ENCODE measurements at places on chromosomes 4 and X.
A peak's percentile ranks its signal among the peaks of the same experiment; 100 is the strongest.

DNA sequence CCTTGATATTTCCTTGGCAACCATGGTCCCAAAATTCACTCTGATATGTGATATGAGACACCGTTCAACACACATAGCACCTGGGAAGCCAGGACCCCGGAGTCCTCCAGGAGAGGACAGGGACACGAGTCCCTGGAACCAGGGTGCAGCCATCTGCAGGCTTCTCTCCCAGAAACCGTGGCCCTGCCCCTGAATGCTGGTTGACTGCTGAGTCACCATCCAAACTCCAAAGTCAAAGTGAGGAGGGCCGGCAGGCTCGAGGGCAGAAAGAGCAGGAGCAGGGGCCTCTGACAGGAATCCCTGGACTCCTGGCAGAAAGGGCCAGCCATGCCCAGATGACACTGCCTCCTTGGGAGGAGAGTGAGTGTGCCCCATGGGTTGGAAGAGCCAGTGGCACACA is 6.9 kb upstream of the PNMA6A start:
- no peak for DNase-seq

DNA sequence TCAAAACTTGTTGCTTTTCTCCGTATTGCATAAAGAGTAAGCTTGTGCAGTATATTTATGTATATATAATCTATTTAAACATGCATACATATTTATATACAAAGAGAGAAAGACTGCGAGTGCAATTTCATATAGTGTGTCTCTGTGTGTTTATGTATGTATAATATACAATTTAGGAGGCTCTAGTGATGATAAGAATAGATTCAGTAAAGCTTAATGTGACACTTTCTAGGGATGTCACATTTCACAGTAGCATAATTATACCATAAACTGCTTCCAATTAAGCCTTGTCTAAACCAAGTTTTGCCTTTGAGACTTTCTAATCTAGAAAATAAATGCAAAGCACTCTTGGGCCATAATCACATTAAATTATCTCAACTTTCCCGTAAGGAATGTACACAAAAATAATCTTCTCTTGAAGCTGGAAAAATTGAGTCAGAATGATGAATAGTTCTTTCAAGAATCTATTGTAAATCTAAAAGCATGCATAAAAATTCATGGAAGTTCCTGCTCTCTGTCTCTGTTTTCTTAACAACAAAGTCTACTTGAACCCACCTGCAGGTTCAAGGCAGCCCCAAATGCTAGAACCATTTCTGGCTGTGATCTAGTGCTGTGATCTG is 114.1 kb upstream of the NPY2R start:
- DNase-seq: no peak

DNA sequence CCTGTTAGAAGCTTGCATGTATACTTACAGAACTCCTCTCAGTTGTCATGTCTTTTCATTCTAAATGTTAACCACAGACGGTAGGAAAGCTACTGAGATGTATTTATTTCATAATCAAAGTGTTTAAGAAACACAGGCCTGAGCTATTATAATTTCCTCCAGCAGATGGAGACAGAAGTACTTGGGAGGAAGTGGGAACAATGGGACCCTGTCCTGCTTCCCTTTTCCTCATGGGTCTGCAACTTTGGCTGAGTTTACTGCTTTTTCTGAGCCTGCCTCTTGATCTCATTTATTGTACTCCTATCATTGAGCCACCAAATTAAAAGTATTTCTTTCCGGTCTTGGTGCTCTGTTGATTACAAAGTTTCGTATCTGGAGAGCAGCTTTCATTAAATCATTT is 67.7 kb upstream of the SPANXN2 start:
- no peak for DNase-seq

DNA sequence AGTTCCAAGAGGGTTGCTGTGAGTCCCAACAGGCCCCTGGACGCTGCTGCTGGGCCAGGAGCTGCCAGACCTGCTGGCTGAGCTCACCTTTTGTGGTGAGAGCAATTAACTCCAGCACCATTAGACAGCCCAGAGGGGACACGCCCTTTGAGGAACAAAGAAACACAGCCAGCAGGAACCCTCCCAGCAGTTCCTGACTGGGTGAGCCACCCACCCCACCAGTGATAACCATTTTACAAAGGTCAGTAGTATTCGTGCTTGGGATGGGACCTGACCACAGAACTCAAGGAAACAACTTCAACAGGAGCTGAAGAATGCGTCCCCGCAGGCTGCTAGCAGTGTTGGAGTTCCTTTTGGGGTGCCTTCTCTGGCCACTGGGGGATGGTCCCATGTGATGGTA is 38.8 kb upstream of the AFAP1 start:
- DNase-seq: no peak

DNA sequence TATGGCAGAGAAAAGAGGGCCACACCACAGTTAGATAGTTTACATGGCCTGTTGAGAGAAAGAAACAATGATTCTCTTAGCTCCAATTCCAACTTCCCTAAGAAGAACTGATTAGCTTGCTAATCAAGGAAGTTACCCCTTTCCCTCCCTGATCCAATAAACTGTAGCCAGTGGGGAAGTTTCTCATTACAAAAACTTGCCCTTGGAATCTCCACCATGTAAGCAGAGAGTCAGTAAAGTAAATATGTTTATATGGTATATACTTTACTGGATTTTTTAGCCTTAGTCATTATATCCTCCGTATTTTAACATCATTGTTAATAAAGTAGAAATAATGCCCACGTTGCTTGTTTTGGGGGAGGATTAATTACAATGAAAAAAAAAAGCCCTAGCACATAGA is 7.7 kb upstream of the ADGRL3 start:
- DNase-seq: no peak

GRCh38 chr4:10353110-10353509 is 104.1 kb downstream of the ZNF518B start:
- no peak for DNase-seq

DNA sequence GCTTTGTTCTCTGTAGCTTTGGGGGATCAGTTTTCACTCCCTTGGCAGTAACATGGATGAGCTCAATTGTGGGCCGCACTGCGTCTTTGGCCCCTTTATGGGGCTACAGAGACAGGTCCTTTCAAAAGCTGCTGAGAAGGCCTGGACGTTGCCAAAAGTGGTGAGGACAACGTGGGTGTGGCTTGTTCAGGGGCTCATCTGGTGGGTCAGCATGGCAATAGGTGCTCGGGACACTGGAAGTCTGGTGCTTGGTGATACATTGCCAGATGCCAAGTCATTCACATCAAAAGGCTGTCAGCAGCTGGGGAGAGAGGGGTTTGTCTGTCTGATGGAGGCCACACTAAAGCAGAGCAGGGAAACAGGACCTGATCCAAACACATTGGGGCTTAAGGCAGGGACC is 149.8 kb upstream of the EOLA2 start:
- DNase-seq: no peak

DNA sequence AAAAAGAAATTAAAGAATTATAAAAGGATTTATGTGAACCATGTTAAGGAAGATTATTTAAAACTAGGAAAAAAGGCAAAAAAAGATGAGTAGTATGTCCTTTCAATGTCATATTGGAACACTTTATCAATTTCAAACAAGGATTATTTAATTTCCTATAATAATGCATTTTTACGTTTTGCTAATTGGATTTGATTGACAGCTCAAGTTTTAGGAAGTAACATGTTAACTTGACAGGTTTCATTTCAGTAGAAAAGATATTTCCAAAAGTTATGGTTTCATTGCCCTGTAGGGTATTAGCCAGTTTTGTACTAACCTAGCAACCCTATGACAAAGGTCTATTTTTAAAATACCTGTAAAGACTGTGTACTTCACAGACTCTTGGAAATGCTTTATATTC is 379.6 kb upstream of the ZFP42 start:
- no peak for DNase-seq

DNA sequence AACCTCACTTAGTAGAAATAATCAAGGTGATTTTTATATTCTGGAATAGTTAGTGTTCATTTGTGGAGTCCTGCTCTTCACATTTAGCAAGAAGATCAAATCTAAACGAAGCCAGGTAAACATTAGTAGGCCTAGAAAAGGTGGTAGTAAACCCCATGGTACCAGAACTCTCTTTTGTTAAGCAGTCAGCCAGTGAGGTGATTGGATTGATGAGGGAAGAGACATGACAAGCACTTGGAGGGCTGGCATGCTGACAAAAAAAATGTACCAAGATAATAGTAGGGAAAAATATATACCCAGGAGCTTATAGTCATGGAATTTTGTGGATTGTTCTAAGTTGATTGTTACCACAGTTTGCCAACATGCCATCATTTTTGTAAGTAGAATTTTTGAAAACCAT is 163.8 kb downstream of the BANK1 start:
- DNase-seq: no peak

DNA sequence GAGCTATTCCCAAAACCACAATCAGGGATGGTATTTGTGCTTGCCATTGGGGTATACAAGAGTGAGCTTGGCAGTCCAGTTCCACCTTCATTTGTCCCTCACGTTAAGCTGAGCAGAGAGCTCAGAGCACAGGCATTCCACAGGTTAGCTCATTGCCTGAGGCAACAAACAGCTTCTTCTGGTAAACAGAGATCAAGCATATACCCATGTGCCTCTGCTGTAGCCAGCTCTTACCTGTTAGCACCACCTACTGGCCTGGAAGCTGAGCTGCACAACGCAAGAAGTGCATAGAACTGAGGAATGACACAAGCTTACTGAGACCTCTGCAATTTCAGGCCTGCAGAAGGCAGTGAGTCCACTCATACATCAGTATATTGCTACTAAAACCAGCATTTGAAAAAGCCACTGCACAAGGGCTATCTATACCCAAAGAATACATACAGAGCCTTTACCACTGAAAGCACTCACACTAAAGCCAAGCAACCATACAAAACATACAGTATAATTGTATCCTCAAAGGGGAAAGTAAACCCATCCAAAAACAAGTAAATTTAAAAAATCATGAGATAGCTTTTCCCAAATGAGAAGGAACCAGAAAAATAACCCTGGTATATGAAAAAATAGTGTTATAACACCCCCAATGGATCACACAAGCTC is 258.3 kb upstream of the GABRA2 start:
- DNase-seq: peak; percentile 3

GRCh38 chr4:155658681-155659064 is 8.0 kb upstream of the GUCY1A1 start:
- DNase-seq: no peak

DNA sequence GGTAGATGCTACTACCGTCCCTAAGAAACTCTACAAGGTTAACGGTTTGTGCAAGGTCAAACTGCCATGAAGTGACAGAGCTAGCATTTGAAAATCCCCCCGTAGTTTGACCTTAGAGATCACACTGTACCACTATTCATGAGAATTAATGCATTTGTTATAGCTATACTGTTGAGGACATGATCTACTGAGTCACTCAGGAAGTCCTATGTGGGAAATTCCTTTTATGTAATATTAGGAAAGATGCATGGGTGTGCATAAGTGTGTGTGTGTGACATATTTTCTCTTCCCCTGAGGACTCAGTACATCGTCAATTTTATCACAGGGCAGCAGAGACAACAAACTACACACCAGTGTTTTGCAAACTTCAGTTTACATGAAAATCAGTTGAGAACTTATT is 141.1 kb downstream of the FBXW7 start:
- DNase-seq: no peak

DNA sequence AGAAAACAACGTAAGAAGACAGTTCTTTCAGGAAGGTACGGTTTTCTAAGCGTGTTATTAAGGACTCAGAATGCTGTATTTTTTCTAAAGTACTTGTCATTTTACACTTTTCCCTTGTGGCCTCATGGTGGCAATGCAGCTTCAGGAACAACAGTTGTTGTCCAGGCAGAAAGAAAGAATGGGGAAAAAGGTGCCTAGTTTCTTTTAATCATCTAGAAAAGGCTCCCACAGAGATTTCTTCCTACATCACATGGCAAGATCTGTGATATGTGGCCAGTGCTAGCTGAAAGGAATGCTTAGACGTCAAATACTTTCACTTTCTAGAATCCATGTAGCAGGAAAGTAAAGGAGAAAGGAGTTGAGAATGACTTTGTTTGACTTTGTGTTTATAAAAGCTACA is 49.0 kb upstream of the TRAM1L1 start:
- peak; percentile 92 for DNase-seq

- no peak for DNase-seq
These were observed 89.3 kb upstream of the CYLC1 start for GRCh38 chrX:83771664-83772063.

DNA sequence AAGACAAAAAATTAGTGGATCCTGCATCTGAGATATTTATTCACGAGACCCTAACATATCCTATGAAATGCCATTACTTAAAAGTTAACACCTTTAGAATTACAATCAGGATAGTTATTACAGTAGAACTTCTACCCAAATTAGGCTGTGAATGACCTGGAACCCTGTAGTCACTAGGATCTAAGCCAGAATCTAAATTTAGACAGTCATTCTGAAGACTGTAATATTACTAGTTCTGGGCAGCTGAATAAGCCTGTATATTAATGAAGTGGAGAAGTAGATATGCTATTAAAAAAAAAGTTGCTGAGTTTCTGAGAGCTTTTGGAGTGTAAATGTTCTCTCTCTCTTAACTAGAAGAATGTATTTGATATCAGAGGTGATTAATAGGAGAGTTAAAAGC is 67.0 kb downstream of the FAM13A start:
- peak; percentile 4 for DNase-seq
